Stimulated activated CD4-positive, alpha-beta T cell treated with anti-CD3 and anti-CD28 coated beads, TNF-alpha, amount 100 ng/mL, for 1 hour (primary cell): ENCODE measurements at places on chromosomes 16 and 17.

DNA sequence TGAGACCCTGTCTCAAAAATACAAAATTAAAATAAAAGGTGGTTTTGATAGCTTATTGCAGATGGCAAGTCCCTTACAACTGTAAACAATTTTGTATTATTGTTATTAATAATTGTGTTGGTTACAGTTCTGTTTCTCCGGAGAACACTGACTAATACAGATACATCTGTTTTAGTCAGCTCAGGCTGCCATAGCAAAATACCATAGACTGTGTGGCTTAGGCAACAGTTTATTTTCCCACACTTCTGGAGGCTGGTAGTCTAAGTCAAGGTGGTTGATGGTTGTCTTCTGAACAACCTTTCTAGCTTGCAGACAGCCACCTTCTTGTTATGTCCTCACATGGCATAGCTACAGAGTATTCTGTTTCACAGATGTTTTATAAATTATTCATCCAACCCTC, 14.2 kb upstream of the IL21R start:
- no peak for DNase-seq

DNA sequence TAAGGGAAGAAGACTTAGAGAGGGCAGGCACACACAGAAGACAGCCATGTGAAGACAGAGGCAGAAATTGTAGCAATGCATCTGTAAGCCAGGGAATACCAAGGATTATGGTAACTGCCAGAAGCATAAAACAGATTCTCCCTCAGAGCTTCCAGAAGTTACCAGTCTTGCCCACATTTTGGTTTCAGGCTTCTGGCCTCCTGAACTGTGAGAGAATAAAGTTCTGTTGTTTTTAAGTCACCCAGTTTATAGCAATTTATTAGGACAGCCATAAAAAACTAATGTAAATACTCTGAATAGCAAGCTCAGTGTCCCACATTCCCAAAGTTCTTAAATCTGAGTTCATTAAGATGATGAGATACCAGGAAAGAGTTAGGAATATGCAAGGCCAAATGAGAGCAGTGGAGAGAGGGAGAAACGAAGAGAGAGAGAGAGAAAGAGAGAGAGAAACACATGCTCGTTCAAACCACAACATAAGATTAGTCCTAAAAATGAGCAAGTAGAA, 123.4 kb downstream of the HS3ST3A1 start:
- no peak for DNase-seq

- DNase-seq: no peak
Measured at GRCh38 chr16:67430504-67430976, 381 bp upstream of the HSD11B2 start.

DNA sequence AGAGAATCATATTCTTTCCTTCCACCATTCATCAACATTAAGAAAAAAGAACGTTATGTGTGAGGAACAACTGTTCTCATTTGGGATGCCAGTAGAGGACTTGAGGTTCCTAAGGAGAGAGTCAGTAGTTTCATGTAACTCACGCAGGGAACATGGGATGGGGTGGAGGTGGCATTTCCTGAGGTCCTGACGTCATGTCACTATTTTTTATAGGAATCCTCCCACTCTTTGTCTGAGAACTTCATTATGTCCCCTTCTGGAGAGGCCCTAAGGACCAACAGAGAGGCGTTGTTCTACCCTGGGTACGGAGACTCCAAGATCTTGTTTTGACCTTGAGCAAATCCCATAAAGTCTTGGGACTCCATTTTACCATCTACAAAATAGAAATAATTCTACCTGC, 211.7 kb upstream of the SOX9 start:
- DNase-seq: no peak

GRCh38 chr16:19757026-19757425, 39.0 kb downstream of the IQCK start:
- DNase-seq: no peak

DNA sequence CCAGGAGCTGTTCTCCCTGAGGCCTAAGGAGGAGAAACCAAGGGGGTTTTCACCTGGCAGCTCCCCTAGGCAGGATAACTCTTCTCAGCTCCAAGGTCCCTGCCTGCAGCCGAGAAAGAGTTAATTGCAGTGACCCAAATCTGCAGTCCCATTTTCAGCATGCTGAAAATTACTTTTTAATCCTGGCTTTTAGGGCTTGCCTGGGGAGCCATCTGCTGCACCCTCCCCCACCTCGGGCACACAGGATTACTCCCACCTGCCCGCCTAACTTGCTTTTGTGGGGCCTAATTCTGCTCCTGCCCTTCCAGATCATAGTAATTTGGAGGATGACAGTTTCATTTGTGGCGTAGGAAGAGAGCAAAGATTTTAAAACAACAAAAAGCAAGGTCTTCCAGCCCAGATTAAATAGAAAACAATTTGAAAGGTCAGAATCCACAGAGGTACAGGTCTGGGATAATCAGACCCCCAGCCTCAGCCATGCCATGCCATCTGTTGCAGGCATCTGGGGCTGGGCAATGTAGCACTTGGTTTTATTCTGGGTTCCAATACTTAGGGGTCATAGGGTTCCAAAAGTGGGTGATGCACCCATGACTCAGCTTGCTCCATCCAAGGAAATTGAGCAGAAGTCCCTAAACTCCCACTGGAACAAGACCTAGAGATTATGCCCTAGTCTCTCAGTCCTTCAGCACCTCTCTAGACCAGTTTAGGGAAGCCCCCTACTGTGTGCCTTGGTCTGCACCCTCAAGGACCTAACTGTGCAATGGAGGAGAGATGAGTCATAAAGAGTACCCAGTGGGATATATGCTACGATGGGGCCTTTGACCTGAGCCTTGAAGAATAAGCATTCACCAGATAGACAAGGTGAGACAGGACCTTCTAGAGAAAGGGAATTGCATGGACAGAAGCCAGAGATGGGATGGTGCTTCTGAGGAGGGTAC, 64.5 kb upstream of the NLK start:
- no peak for DNase-seq

DNA sequence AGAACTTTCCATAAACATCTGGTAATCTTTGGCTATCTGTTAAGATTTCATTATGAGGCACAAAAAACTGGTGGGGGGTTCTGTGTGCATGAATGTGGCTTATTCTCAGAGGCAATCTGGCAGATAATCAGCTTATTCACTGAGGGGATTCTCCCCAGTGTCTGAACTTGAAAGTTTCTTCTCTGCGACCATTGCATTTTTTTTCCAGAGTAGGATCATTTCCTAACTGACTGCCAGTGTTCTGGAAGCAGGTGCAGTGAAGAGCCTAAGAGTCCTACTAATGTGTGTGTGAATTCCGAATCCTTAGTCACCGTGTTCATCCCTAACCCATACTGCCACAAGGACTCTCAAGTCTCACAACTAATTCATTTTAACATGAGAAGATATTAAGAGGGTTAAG, 64.9 kb upstream of the LRRC37A3 start:
- DNase-seq: no peak
